Gastroesophageal sphincter (tissue), 4 donors: ENCODE measurements at places on chromosomes 16 and 17.

DNA sequence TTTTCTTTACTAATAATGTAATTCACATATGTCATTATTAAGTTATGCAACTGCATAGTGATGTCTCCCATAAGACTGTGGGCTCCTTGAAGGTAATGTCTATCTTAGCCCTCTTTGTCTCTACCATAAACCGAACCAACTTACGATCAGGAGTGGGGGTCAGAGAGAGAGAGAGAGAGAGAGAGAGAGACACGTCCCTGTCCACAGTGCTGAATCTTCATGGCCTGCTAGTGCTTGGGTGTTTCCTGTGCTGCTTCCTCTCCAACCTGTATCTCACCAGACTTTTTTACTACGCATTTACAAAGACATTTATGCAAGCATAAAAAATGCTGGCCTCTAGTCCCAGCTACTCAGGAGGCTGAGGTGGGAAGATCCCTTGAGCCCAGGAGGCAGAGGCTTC, 52.2 kb upstream of the HAPSTR1 start:
- no peak for ATAC-seq

DNA sequence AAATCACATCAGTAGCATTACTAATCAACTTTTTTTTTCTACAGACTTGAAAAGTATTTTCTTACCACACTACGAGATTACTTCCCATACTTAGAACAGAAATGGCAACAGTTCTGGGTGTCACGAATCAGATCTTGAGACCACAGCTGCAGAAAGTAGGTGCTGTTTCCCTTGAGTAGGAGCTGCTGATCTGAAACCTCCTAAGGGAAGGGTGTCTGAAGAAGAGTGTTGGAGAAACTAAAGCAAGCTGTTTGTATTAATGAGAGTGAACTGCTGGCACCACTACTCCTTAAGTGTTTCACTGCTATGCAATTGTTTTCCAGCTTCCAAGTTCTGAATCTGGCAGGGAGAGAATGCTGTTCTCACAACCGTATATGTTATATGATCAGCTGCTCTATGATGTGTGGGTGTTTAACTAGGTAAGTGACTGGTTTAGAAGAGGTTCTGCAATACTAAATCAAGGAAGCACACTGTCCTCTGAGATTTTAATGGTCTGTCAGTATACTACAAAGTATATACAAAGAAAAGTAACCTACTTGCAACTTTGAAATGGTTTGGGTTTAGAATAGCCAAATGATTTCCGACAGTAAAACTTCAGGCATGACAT, 3.3 kb downstream of the ZNF652 start:
- no peak for ATAC-seq

DNA sequence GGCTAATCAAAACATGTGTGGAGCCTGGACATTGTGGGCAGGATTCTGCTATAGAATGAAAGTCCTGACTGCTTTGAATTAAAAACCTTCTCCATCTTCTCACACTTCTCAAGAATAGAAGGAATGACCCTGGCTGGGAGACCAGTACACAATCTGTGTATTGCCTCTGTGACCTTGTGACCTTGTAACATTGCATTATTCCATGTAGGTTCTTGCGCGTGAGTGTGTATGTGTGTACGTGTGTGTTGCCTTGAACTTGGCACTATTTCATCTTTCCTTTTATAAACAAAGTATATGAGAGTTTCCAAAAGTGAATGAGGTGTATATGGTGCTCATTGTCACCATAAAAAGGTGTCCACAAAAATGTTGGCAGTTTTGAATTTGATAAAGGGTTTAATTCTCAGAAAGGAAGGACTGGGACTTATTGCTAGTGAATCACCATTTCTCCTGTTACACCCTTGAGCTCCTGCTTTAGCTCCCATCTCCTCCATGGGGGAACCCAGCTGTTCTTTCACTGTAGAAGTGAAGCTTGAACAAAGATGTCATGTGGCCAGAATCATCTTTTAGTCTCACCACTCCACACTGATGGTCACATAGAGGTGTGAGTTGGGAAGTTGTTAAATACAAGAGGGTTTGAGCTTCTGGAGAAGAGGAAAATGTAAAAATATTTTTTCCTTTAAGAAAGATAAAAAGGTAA, 244.9 kb downstream of the FTO start:
- ATAC-seq, result no peak

- ATAC-seq, result no peak
Observed at GRCh38 chr17:4219241-4219640, 44.5 kb downstream of the ANKFY1 start.

GRCh38 chr17:68785565-68786486, 169.4 kb downstream of the ABCA8 start:
- ATAC-seq, result no peak

DNA sequence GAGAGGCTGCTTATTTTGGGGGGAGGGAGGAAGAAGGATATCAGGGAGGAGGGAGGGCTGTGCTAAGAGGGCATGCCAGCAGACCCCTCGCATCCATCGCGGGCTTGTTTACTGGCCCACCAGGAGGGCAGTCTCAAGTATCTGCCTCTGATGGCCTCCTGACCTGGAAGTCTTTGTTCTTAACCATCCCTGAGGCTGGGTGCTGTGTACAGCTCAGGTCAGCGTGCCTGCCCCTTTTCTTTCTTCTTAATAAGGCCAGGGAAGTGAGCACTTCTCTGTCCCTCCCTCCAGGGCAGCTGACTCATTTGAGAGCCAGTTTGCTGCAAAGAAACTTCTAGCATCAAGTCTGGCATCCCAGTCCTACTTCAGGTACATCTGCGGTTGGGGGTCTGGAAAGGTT, 157.0 kb downstream of the CCDC182 start:
- no peak for ATAC-seq

DNA sequence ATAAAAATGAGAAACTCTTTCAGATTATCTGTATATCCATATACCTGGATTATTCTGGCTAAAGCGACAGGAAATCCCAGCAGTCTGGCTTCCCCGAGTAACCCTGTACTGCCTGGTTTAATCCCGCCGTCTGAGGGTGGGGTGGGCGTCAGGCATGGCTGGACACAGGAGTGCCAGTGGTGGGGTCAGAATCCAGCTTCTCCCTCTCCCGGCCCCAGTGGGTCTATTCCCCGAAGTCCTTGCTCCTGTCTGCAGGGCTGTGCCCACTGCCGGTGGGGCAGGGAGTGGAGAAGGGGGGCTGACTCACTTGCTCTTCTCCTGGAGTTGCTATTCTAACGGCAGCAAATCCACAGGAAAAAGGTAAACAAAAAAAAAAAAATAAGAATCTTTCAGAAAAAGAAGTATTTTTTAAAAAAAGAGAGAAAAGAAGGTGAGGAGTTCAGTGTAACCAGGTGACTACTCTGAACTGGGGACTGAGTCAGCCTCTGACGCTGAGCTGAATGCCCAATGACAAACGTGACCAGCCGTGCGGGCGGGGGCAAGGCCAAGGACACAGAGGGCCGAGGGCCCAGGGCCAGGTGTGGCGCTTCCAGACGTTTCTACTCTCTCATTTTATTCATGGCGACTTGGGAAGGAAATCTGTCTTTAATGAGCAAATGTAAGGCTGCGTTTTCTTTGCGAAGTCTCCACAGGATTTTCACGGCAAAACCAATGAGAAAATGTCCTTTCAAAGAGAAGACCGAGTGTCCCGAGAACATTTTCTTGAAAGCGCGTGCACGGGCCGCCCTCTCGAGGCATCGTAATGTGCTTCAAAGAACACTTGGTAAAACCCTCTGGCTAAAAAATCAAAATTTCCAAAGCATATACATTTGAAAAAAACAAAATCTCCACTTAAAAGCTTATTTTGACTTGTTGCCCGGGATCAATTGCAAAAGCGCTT, 20.2 kb downstream of the FOXF1 start:
- no peak for ATAC-seq

- ATAC-seq, result no peak
Observed at GRCh38 chr16:24018485-24018884, 182.7 kb downstream of the PRKCB start.

- ATAC-seq, result peak; percentile 26
Observed at GRCh38 chr17:38663125-38663751, 11.5 kb downstream of the EPOP start.
